Anterior cingulate cortex (tissue), 58 donors: ENCODE measurements at places on chromosomes 1 and 21.

- no peak for DNase-seq
These were observed 62.1 kb downstream of the B3GALT5 start for GRCh38 chr21:39674801-39675200.

DNA sequence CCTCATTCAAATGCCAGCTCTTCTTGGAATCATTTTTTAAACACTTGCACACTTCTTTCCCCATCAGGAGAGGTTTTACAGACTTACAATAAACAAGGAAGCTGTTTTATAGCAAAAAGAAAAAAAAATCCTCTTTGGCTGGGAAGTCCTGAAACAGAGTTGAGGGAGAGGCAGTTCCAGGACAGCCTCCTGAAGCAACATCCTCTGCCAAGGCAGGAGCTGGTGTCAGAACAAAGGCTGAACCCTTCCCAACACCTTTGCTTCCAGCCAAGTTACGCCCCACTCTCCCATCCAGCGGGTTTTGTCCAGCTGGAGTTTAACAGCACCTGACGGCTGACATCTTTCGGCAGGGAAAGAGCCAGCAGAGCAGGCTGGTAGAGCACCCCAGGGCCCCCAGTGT lies 287.8 kb downstream of the RRAGC start:
- DNase-seq = peak; percentile 20

DNA sequence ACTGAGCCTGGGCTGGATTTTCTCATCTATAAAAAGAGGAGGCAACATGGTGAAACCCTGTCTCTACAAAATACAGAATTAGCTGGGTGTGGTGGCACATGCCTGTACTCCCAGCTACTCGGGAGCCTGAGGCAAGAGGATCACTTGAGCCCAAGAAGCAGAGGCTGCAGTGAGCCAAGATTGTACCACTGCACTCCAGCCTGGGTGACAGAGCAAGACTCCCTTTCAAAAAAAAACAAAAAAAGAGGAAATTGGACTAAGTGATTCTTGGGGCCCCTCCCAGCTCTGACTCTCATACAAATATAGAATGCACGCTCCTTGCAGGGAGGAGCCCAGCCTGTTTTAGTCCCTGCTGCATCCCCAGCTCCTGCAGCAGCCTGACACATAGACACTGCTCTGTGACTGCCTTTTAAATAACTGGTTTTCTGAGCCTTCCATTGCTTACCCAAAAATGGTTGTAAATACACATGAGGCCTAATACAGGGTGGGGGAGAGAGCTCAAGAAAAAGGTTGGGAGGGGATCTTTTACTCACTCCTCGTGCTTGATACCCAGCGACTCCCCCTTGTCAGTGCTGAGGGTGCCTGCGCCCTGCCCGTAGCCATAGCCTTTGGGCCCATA lies 17.2 kb downstream of the CSRP1 start:
- no peak for DNase-seq

DNA sequence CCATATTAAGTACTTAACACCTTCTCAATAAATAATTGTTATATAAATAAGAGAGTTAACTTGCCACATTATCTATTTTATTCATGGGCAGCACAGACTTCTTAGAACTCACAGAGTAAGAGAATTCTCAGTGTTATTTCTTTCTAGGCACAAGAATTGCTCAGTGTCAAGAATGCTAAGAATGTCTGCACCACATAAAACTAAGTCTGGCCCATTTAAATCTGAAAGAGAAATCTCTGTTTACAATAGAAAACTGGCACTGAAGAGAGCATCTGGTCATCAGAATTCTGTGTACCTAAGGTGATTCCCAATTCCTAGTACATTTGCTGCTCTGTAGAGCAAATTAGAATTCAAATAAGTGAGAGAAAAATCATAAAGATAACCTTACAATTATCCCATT lies 3.8 kb downstream of the OR10K2 start:
- DNase-seq = no peak

- no peak for DNase-seq
These were observed 408.0 kb downstream of the MATN1 start for GRCh38 chr1:30315185-30315960.

DNA sequence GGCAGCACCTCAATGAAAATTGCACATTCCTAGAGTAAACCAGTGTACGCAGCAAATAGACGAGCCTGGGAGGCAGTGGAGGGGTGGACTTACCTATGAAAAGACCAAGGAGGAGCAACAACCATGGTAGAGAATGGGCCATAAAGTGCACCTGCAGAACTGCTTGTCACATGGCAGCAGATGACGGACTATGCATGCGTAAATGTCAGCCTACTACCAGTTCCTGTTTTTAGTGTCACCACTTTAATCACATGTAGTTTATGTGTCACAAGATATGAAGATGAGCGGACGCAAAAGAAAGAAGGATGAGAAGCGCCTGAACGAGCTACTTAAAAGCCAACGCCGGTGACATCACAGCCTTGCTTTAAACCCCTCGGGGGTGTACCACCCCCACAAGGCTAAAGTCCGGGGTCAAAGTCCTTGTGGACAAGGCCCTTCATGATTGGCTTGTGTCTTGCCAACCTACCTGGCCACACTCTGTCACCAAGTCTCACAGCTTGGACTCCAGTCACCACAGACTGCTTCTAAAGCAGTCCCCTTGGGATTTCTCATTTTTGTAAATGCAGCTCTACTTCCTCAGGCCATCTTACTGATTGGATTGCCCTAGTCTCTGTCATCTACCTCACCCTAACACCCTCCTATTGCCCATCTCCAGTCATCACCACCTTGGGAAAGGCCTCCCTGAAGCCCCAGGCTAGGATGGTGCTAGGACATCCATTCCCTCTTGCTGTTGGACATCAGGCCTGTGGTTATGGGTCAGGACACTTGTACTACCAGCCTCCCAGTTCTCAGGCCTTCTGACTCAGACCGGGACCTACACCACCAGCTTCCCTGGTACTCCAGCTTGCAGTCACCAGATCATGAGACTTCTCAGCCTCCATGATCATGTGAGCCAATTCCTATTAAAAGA lies 6.0 kb upstream of the LY9 start:
- DNase-seq = no peak

DNA sequence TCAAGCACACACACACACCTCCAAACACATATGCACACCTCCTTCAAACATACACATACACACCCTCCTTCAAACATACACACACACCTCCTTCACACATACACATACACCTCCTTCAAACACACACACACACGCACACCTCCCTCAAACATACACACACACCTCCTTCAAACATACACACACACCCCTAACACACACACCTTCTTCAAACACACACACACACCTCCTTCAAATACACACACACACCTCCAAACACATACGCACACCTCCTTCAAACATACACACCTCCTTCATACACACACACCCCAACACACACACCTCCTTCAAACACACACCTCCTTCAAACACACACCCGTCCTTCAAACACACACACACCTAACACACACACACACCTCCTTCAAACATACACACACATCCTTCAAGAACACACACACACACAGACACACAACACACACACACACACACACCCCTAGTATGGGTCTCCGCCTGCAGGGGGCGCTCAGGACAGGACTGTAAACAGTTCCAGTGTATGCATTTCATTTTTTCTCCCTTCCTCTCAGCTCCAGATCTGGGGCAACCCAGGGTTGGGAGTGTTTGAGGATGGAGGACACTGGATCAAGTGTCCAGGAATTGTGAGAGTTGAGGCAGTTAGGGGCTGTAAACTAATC lies 12.1 kb downstream of the LGR6 start:
- DNase-seq = no peak

DNA sequence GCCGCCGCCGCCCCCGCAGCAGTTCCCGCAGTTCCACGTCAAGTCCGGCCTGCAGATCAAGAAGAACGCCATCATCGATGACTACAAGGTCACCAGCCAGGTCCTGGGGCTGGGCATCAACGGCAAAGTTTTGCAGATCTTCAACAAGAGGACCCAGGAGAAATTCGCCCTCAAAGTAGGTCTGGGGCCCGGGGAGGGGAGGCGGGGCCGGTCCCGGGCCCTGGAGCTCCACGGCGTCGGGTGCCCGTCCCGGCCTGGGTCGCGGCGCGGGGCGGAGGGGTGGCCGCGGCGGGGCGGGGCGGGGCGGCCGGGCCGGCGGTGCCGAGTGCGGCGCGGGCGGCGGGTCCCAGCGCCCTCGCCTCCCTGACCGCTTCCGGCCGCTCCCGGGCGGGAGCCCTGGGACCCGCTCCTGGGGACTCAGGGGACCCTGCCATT lies 646 bp downstream of the MAPKAPK2 start:
- no peak for DNase-seq

DNA sequence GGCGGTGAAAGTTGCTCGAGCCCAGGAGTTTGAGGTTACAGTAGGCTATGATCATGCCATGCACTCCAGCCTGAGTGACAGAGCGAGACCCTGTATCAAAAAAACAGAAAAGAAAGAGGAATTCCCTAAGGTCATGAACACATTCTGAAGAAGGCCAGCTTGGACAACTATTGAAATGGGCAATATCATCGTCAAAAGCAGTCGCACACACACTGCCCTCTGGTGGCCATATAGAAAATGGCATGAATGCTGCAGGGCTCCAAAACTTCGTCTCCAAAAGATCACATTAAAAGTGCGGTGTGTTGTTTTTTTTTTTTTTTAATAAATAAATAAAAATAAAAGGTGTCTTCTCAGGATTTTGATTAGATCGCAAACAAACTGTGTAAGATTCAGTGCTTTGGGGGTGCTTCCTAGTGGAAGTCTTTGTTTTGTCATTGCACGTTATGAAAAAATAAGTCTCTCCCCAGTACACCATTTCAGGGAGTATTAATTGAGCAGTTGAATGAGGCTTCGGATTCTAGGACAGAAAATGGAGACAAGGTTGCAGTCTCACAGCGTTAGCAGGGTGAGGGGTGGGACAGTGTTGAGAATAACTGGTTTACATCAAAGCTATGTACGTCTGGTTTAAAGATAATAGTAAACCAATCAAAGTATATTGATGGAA lies 87.5 kb upstream of the FMN2 start:
- no peak for DNase-seq

GRCh38 chr1:51978099-51978498 lies 12.4 kb downstream of the RAB3B start:
- no peak for DNase-seq

DNA sequence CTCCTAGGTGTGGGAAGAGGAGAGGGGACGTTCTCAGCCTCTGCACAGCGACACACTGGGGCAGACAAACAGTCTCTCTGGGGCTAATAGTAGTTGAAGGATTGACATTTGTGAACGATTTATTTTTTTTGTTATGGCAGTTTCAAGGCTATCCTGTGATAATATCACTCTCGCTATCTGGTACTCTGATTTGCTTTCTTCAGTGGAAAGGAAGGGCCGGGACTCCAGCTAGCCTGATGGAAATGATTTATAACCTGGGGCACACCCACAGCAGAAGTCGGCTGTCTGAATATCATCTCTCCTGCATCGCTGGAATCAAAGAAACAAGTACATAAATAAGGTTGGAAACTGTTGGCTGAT lies 122.7 kb downstream of the KCNN3 start:
- no peak for DNase-seq

GRCh38 chr1:94481473-94481933 lies 60.1 kb downstream of the F3 start:
- no peak for DNase-seq

- no peak for DNase-seq
These were observed 23.8 kb downstream of the RIMS3 start for GRCh38 chr1:40641601-40642242.

DNA sequence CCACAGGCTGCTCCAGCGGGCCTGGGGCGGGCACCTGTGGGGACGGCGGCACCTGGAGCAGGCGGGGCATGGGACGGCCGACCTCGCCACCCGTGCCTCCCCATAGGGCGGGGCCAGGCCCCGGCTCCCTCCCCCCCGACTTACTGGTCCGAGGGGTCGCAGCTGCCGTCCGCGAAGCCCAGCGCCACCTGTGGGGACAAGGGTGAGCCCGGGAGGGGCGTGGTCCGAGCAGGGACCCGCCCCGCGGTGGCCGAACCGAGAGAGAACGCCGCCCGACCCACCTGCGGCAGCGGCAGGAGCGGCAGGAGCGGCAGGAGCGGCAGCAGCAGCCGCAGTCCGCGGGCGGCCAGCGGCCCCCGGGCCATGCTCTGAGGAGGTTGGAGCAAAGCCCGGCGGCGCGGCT lies at the start of gene TMEM52:
Gene TMEM52 (minus strand): TSS at position 379 of the 403 bp plus-strand sequence. CDS start 14 bp downstream, at position 365.
- no peak for DNase-seq

DNA sequence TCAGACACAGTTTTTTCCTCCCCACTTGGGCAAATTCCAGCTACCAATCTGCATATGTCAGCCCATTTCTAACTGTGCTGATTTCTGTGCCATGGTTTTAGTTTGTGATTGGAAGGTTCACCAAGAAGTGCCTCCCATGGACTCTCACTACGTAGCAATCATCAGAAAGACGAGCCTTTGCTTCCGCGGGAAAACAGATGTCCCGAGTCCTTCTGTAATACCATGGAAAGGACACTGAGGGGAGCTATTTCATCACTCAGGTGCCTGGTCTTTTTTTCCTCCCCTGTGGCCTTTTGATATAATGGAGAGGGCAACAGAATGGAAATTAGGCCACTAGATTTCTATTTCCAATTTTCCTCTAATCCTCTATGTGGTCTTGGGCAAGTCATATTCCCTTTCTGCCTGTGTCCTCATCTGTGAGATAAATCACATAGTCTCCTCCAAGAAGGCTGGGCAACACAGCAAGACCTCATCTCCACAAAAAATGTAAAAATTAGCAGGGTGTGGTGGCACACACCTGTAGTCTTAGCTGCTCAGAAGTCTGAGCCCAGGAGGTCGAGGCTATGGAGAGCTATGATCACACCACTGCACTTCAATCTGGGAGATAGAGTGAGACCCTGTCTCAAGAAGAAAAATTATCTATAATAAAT lies 24.8 kb downstream of the LEMD1 start:
- no peak for DNase-seq

DNA sequence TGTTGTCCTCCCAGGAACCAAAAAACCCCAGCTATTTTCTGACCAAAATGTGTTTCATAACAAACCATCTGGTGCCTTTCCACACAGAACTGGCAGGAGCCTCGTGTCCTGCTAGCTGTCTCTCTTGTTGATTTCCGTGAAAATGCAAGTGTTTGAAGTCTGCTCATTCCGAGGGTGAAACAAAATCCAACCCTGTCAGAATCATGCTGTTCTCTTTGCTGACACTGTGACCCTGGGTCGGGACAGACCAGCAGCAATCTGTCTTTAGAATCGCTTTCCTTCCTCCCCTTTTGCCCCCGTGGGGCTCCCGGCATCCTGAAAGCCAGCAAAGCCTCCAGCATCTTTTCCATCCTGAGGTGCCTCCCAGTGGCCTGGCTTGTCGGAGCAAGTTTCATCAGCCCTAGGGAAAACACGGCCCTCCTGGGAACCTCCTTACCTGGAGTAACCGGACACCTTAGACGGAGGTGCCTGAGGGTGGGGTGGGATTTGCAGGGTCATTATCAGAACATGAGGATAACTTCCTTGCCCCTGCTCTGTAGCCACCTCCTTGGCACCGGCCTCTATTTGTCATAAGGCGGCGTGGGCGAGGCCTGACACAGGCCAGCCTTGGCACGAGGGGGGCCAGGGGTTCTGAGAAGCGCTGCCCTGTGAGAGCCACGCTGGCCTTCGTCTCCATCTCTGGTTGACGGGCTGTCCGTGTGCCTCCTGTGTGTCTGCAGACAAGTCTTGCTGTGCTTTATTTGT lies 24.9 kb downstream of the LDLRAP1 start:
- no peak for DNase-seq

GRCh38 chr1:36284517-36284916 lies 21.7 kb upstream of the SH3D21 start:
- DNase-seq = no peak

- no peak for DNase-seq
These were observed 696 bp downstream of the GUK1 start for GRCh38 chr1:228140724-228141225.

- DNase-seq = no peak
These were observed 23.9 kb downstream of the CD2 start for GRCh38 chr1:116777831-116778830.

- DNase-seq = no peak
These were observed 90.0 kb downstream of the STUM start for GRCh38 chr1:226638608-226639007.
